Activated naive CD4-positive, alpha-beta T cell treated with anti-CD3 and anti-CD28 coated beads, Interleukin-2, amount 50 U/mL, for 72 hours (primary cell): ENCODE measurements at places on chromosomes 16 and 17. TPM values are rescaled to one million over a fixed set of nuclear protein-coding genes. Genes with fewer than 3 reads are reported as not detected.

- DNase-seq = no peak
Observed at GRCh38 chr17:18371455-18371854, 6.1 kb upstream of the EVPLL start.

Gene FN3K
- 3.5 TPM for total RNA-seq

GRCh38 chr17:73770115-73770848, 126.0 kb upstream of the SDK2 start:
- DNase-seq = no peak

Gene PDILT
- not detected for total RNA-seq

Gene MRC2
- total RNA-seq = 8.1 TPM

Gene FBXL20
- 21.5 TPM for total RNA-seq

DNA sequence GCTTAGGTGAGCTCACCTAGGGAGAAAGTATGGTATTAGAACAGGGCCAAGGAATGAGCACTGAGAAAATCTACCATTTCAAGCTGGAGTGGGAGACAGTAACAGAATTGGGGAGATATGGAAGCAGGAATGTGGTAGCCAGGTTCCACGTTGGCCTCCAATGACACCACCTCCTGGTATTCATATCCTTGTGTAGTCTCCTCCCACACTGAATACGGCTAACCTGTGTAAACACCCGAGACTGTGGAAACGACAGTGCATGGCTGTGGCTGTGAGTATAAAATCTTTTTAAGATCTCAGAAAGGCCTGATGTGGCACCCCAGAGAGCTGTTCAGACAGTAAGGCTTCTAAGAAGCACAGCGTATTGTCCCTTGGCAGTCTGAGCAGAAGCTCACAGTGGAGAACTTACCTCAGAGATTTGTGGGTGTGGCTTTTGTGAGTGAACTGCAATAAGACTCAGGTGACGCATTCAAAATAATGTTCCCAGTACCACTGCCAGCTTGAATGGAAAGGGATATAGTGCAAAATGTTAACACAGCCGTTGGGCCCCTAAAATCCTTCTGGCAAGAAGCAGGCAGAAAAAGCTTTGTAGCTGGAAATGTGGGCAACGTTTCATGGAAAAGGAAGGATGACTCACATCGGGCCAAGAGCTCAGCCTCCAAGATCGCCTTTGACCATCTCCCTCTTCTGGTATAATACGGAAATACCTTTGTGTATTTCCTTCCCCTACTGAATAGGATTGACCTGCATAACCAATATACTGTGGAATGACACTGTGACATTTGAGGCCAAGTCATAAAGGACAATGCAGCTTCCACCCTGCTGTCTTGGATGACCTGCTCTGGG, 14.4 kb downstream of the SDR42E1 start:
- no peak for DNase-seq

- DNase-seq = no peak
Observed at GRCh38 chr16:49937886-49938285, 82.0 kb upstream of the ZNF423 start.

Gene PLCG2
- 5.7 TPM for total RNA-seq

Gene SEPTIN12
- not detected for total RNA-seq

Gene NEURL4
- total RNA-seq = 24.8 TPM

Gene MMP25
- 1.8 TPM for total RNA-seq

DNA sequence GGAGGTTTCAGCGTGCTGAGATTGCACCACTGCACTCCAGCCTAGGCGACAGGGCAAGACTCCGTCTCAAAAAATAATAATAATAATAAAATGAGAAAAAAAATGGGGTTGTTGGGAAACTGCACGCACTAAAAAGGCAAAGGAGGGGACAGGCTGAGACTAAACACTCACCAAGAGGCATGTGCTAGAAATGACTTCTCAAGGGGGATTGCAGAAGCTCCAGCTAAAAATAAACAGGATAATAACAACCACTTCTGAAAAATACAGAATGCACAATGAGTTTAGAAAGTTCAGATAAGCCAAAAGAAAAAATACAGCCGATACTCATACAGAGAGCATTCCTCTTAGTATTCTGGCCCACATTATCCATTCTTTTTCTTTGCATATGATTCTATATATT, 15.1 kb upstream of the TIMP2 start:
- no peak for DNase-seq

DNA sequence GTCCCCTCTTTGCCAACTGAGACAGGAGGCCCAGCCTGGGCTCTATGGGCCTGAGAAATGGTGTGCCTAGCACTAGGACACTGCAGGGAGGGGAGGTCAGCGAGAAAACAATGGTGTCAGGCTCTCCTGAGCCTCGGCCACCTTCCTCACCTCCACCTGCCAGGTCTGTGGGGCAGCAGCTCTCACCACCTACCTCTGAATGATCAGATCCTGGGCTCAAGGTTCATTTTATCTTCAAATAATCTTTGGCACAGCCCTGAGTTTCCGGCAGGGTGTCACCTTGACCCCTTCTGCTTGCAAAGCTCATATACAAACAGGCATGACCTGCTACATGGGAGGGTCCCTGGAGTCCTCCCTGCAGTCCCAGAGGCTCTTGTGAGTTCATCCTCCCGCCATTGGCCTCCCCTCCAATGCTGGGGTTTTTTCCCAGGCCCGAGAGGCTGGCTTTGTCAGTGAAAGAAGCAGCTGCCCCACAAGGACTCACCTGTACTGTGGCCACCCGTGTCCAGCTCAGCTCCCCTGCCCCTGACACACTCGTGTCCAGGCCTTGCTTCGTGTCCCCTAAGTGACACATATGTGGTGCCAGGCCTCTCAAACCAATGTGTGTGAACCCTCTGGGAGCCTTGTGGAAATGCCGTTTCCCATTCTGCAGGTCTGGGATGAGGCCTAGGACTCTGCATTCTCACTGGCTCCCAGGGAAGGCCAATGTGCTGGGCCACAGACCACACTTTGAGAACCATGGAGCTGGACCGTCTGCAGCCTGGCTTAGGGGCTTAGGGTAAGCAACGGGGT, 176.8 kb upstream of the CIBAR2 start:
- no peak for DNase-seq

- DNase-seq = no peak
Observed at GRCh38 chr17:8922451-8922850, 43.1 kb downstream of the PIK3R5 start.

GRCh38 chr17:77215281-77215680, 74.5 kb downstream of the SEC14L1 start:
- DNase-seq = no peak

DNA sequence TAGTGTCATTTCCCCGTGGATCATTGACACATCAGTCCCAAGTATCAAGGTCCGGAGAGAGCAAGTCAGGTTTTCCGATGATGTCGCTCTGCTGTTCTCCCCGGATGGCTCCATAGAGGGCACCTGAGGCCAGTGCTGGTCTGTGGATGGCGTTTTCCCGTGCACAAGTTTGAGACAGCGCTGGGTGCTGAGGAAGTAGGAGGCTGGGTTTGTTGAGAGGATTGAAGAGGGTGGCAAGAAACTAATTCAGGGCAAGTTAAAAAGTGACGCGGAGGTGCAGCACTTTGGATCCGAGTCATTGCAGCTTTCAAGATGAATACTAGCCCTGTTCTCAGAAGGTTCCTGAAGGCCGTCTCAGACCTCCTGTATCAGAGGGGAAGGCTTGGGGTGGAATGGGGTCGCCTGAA, 7.7 kb downstream of the NUBP1 start:
- no peak for DNase-seq

GRCh38 chr16:77938913-77939312, 83.4 kb upstream of the CLEC3A start:
- DNase-seq = no peak

DNA sequence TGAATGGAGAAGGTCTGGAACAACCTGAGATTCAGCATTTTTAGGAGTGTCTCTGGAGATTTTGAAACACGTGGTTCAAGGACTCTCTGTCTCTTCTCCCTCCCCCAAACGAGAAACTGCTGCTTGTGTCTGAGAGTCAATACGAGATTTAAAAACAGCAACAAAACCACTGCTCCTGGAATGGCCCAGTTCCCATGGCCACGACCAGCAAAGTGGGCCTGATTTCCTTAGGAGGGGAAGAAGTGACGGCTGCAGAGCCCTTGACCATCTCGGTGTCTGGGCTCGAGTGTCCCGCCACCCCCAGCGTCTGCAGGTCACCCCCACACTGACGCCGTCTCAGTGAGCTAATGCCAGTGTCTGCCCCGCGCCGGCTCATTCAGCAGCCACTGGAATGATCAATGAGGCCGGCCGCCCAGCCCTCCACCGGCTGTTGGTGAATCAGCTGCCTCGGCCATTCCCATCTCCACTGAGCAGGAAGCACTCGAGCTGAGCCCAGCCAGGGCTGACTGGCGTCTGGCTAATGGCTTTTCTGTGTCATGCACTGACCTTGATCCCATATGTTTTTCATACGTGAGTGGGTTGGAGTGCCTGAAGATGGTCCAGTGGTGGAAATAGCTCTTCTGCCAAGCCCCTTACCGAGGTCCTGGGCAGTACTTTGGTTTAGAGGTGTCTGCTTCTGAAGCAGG, 151.8 kb downstream of the PITPNC1 start:
- no peak for DNase-seq

Gene C17orf107
- total RNA-seq = 0.59 TPM
